NCI-H345 (cell line): ENCODE measurements at places on chromosomes 11 and 22.

DNA sequence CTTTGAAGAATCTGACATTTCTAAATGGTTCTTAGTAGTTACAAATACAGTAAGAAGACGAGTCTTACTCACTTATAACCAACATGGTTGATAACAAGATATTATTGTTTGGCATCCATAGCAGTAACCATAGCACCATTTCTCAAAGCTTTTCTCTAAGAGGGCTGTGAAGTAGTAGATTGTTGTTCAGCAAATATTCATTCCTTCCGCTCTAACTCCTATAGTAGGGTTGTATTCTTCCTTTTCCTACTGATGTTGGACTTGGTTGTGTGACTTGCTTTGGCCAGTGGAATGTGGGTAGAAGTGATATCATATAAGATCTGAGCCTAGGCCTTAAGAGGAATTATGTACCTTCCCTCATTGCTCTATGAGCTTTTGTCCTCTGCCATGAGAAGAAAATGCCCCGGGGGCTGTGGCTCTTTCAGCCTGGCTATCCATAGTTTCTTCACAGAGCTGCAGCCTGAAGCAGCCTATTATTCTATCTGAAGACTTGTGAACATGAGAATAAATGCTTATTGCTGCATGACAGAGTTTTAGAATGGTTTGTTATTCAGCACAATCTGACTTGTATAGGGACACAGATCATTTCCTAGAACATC is 28.9 kb upstream of the ZBED5 start:
- DNase-seq: no peak

DNA sequence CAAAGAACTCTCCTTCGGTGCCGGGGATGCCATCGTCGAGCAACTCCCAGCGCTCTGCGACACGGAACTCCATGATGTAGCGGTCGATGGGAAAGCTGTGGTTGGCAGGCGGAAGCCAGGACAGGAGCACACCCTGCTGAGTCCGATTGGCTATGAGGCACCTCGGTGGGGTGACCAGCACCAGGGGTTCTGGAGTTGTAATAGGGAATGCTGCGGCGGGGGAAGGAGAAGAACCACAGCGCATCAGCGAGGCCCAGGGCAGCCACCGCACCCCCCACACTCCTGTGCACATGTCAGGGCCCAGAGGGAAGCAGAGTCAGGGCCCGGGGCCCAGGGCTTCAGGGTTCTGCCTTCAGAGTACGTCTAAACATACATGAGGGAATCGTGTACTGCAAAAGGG is 31.0 kb downstream of the IGSF9B start:
- DNase-seq: no peak

GRCh38 chr11:67179892-67180490 is 60.9 kb downstream of the KDM2A start:
- DNase-seq: no peak

DNA sequence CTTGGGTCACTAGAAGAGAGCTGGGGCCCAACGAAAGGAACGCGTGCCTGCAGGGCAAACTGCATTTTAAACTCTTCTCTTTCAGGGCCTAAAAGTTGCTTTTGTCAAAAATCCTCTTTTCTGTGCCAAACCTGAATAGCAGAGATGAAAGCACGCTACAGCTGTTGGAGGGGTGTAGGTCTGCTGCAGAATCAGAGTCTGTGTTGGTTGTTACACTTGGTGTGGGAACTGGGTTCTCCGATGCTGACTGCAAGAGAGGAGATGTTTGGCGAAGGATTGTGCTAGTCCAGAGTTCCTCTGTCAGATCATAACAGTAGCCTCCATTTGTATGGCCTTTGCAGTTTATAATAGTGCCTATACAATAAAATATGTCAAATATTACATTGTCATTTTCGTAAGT is 41.8 kb downstream of the BARX2 start:
- DNase-seq: no peak

GRCh38 chr11:127683321-127683720 is 682.8 kb upstream of the KIRREL3 start:
- DNase-seq: no peak

DNA sequence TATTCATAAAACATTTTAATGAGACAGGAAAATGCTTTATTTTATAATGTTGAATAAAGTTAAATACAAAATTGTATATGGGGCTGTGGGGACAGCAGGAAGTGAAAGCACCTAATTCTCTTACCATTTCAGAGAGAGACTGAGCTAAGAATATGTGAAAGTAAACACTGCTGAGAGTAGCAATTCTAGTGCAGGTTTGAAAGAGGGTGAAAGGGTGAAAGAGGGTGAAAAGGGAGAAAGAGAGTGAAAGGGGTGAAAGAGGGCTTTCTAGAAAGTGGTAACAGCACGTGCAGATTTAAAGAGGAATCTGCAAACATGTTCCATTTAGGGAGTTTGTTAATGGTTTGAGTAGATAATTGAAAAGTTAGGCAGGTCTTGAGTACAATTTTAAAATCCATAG is 652.0 kb upstream of the CCDC90B start:
- DNase-seq: no peak
